ENCODE measurements at places on chromosomes 16 and 17. TPM values are rescaled to one million over a fixed set of nuclear protein-coding genes. Genes with fewer than 3 reads are reported as not detected.

GRCh38 chr17:26731005-26731921 lies 562.7 kb upstream of the WSB1 start:
- H3K27me3 ChIP-seq: no peaks in the 10 kb centered on the region
- peaks cover 2% of the 10 kb centered on the region for H3K36me3 ChIP-seq
- no peak for DNase-seq
- H3K4me1 ChIP-seq: no peaks in the 10 kb centered on the region

- no peaks in the 10 kb centered on the region for H3K27me3 ChIP-seq
- peak overlapping the region; percentile 32 for H3K27ac ChIP-seq
- peaks cover 31% of the 10 kb centered on the region for H3K4me1 ChIP-seq
- H3K4me3 ChIP-seq: no peak overlapping the region
These were observed 12.8 kb downstream of the XYLT1 start for GRCh38 chr16:17457997-17458396.

GRCh38 chr17:68102318-68102758 lies 66.8 kb downstream of the KPNA2 start:
- H3K4me3 ChIP-seq: peak overlapping the region; percentile 94
- H3K27ac ChIP-seq: peak overlapping the region; percentile 94
- peaks cover 35% of the 10 kb centered on the region for H3K4me1 ChIP-seq
- no peaks in the 10 kb centered on the region for H3K27me3 ChIP-seq

TNS4 gene
- 0.77 TPM for total RNA-seq

GPR179 gene
- not detected for total RNA-seq

ABCA5 gene
- total RNA-seq: 47.6 TPM

GRCh38 chr17:81834831-81835267 lies at the start of gene PPP1R27:
PPP1R27 (minus strand) TSS chr17:81835050; CDS start chr17:81834953, 97 bp downstream.
- peak within 1 kb of the TSS; percentile 81 for H3K4me3 ChIP-seq
- H3K4me1 ChIP-seq: peaks cover 17% of the 10 kb centered on the region
- H3K27ac ChIP-seq: peak within 1 kb of the TSS; percentile 83
- no peaks in the 10 kb centered on the region for H3K27me3 ChIP-seq

DNA sequence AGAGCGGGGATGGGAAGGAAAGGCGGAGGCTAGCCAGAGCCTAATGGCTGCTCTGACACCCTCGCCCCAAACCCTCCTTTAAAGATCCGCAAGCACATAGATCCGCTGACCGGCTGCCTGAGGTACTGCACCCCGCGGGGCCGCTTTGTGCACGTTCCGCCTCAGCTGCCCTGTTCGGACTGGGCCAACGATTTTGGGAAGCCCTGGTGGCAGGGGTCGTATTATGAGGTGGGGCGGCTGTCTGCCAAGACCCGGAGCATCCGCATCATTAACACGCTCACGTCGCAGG lies 663 bp downstream of the CYB5D1 start:
- peaks cover 19% of the 10 kb centered on the region for H3K4me1 ChIP-seq
- no peaks in the 10 kb centered on the region for H3K27me3 ChIP-seq
- DNase-seq: no peak
- H3K27ac ChIP-seq: no peak overlapping the region
- peaks cover 6% of the 10 kb centered on the region for H3K36me3 ChIP-seq
- H3K4me3 ChIP-seq: no peak overlapping the region

KRT14 gene
- not detected for total RNA-seq

DNA sequence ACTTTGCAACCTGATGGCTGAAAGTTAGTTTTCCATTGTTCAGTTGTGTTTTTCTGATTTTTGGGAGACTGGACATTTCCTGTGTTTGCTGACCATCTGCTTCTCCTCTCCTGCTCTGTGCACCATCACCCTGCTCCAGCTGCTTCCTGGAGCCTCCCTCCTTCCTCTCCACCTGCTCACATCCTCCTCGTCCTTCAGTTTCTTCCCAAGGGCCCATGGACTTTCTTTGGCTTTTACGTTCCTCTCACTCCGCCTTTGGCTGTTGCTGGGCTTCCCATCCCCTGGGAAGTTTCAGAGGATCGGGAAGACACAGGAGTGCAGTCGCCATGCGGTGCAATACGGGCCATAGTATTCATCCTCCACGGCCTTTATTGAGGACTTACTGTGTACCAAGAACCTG lies 61.6 kb downstream of the TNFRSF13B start:
- no peak for DNase-seq
- peaks cover 19% of the 10 kb centered on the region for H3K4me1 ChIP-seq
- no peak overlapping the region for H3K4me3 ChIP-seq
- no peak overlapping the region for H3K27ac ChIP-seq
- H3K36me3 ChIP-seq: peaks cover 4% of the 10 kb centered on the region

DNA sequence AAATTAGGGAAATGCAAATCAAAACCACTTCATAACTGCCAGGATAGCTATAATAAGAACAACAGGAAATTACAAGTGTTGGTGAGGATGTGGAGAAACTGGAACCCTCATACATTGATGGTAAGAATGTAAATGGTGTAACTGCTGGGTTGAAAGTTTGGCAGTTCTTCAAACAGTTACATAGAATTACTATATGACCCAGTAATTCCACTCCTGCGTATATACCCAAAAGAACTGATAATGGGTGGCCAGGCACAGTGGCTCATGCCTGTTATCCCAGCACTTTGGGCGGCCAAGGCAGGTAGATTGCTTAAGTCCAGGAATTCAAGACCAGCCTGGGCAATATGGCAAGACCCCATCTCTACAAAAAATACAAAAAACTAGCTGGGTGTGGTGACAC lies 4.5 kb upstream of the CMTM4 start:
- no peak for DNase-seq
- no peaks in the 10 kb centered on the region for H3K4me1 ChIP-seq
- no peak overlapping the region for H3K4me3 ChIP-seq
- H3K27me3 ChIP-seq: no peaks in the 10 kb centered on the region
- H3K27ac ChIP-seq: no peak overlapping the region

- H3K4me3 ChIP-seq: no peak overlapping the region
- no peaks in the 10 kb centered on the region for H3K4me1 ChIP-seq
- H3K27me3 ChIP-seq: peaks cover 34% of the 10 kb centered on the region
- no peak for DNase-seq
- no peak overlapping the region for H3K27ac ChIP-seq
- H3K36me3 ChIP-seq: peaks cover 14% of the 10 kb centered on the region
These were observed 36.6 kb downstream of the ARHGAP23 start for GRCh38 chr17:38464723-38465390.

OR1F1 gene
- not detected for total RNA-seq

BOLA2B gene
- 60.7 TPM for total RNA-seq

DNA sequence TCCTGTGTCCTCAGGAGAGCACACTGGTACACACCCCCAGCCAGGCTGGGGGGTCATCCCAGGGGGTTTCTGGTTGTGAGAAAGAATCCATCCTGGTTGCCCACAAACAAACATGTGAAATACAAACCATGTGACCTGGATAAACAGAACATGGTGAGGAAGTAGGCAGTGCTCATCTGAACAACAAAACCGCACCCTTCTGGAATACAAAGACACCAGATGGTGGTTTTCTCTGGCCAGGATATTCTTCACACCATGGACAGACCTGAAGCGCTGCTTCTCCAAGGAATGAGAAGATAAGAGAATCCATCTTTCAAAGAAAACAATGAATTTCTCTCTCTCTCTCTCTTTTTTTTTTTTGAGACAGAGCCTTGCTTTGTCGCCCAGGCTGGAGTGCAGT lies 302.3 kb downstream of the SLC39A11 start:
- no peaks in the 10 kb centered on the region for H3K4me1 ChIP-seq
- H3K4me3 ChIP-seq: no peak overlapping the region
- no peak for DNase-seq
- no peaks in the 10 kb centered on the region for H3K27me3 ChIP-seq
- no peak overlapping the region for H3K27ac ChIP-seq
- H3K36me3 ChIP-seq: peaks cover 7% of the 10 kb centered on the region
